ENCODE measurements at places on chromosomes 2 and 18.
A peak's percentile ranks its signal among the peaks of the same experiment; 100 is the strongest.

DNA sequence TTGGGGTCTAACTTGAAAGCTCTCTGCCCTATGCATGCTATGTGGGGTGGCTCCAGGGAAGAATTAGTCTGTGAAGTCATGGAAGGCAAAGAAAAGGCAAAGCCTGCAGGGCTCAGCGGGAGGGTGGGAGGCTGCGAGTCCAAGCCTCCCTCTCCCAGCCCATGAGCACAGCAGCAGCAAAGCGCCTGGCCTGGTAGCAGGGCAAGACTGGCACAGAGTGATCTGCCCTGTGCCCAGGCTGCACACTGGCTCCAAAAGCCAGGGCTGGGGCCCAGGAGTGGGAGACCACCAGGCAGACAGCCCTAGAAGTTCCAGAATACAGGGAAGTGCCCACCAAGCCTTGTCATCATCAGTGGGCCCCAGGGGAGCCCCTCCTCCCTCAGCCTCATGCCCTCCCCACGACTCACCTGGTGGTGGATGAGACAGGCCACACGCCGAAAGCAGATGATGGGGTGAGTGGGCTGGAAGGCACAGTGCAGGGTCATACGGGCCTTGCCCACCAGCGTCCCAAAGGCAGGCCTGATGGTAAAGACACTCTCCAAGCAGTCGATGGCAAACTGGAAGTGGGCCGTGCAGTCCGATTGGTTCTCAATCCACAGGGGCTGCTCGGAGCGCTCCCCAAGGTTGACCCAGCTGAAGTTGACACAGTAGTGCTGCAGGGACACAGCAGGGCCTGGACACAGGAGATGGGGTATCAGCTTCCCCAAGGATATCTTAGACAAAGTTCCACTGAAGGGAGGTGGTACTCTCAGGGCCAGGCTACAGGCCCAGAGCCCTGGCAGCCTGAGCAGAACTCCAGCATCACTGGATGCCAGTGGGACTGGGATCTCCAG lies 12.1 kb downstream of the CFAP65 start:
- DNase-seq, result no peak

DNA sequence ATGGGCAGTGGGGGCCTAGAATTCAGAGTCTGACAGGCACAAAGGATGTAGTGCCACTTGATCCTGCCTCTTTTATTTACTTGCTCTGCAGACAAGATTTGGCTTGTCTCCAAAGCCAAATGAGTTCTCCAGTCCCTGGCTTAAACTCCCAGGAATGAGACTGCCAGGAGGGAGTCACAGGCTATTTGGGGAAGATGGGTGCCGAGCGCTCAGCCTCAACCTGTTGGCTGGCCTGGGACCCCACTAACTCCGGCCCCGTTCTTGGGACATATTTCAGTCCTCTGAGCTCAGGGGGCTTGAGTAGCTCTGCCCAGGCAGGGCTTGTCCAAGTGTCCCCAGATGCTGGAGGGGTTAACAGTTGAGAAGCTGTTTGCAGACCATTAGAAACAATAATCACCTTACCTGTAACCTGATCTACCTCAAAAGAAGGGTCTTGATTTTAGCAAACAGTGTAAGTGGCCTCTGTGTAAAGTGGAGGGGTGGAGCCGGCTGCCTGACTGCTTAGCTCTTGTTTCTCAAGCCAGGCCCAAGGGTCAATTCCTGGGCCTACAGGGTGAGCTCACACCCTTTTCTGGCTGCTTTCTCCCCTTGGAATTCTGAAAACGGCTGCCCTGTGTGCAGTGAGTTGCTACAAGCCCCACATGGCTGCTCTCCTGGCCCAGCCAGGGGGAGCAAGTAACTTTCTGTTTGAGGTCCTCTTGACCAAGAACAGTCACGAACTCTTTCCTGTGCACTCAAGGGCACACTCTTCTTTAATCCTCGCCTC lies 27.1 kb upstream of the FZD5 start:
- no peak for DNase-seq

GRCh38 chr2:221402072-221402471 lies 170.0 kb downstream of the EPHA4 start:
- no peak for DNase-seq

GRCh38 chr2:120535081-120535480 lies 189.1 kb downstream of the INHBB start:
- no peak for DNase-seq

- no peak for DNase-seq
Observed at GRCh38 chr2:151782378-151783132, 45.7 kb downstream of the ARL5A start.

- no peak for DNase-seq
Observed at GRCh38 chr18:78410094-78410786, 569.4 kb upstream of the SALL3 start.

DNA sequence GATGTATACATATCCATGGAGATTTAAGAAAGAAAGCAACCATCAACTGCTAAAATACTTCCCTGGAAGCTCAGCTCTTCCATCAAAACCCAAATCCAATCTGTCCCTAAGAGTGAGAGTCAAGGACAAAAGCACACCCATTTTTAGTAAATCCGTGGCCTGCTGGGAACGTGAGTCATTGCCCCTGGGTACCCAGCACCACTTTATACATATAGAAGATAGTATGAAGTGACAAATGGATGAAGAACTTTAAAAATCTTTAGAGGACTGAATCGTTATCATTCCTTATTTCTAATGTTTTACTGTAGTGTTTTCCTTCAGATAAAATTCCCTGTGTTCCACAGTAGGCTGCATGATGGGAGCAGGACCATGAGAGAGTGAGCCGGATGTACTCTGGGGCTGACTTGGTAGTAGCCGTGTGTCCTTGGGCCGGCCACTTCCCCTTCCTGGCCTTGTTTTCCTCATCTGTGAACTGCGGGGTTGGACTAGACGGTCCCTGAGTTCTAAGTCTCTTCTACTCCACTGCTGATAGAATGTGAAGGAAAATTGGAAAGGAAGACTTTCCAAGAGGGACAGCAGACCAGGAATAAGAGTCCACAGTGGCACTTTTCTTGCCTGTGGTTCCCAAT lies 28.5 kb upstream of the CEP68 start:
- no peak for DNase-seq

- no peak for DNase-seq
Observed at GRCh38 chr2:54712516-54712915, 10.9 kb upstream of the EML6 start.

DNA sequence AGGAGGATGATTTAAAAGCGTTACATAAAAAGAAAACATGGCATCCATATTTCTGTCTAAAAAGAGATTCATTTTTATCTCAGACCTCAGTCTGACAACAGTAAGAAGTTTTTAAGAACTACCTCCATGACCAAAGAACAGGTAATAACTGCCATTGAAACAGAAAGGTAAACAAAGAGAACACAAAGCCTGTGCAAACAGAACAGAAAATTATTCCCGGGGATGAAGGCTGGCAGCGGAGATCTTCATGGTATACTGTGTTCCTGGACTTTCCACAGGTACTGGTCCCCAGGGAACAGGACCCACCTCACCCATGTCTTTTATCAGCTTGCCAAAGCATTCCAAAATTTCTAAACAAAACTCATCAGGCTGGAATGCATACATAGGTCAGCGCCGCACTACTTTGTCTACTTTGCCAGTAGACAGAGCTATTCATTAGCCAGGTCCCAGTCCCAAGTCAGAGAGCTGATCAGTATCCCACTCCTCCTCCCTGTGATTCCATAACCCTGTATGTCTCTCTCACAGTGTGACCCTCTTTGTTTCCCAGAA lies 277.3 kb downstream of the MBD2 start:
- no peak for DNase-seq

DNA sequence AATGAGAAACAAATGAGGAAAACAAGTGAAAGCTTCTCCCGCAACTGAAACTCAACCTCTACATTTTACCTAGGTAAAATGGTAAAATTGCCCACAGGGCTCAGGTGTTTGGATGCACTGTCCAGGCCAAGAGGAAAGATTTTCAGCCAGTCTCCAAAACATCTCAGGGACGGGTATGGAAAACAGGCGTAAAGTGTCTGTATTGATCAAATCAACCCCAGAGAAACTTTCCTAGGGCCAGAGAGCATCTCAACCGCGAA lies 361 bp upstream of the HAT1 start:
- no peak for DNase-seq

DNA sequence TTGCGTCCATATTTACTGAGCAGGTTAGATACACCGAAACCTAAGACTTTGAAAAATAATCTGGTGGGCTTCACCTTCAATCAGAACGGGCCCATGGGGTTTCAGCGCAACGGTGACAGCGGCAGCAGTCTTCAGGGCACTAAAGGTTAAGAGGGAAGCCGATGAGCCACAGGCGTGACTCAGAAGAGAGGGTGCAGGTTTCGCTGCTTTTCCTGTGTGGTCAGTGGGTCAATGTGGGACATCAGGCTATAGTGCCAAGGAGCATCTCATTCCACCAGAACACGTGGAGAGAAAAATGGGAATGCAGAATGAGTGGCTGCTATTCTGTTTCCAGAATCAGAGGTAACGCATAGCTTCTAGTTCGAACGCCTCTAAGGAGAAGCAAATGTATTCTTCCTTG lies 8.9 kb downstream of the PTGR3 start:
- DNase-seq, result no peak

GRCh38 chr2:5798084-5798483 lies 105.9 kb downstream of the SOX11 start:
- DNase-seq, result no peak

DNA sequence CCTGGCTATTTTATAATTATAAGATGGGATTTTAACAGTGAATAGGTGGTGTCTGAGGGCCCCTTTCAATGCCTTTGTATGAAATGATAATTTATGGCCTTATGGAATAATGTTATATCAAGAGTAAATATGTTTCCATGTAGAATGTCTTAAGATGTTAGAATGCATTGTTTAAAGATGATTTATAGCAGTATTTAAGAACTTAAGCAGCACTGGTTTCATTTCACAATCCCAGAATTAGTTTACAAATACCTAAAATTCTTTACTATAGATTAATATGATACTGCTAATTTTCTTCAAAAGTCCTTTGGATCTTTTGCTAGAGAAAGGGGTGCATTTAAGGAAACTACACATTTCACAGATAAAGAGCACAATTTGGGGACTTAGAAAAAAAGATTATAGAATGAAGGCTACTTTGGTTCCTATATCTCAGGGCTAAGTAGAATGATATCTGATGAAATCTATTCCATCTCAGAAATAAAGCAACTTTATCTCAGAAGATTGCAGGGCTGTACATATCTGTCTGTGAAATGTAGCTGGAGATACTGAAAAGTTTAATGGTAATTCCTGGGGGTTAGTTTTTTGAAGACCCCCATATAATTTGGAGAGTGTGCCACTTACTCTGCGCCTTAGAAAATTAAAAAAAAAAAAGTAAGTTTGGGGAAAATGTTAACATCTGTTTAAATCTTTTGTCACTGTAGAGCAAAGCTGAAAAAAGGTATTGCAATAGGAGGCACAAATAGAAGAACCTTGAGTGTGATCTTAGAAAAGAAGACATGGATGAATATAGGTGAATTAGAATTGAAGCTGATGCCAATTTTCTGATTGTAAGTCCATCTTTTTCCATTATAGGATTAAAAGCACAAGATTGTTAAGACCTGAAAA lies 123.4 kb downstream of the GULP1 start:
- no peak for DNase-seq

- DNase-seq, result no peak
Observed at GRCh38 chr2:10398496-10398895, 49.6 kb downstream of the ODC1 start.

DNA sequence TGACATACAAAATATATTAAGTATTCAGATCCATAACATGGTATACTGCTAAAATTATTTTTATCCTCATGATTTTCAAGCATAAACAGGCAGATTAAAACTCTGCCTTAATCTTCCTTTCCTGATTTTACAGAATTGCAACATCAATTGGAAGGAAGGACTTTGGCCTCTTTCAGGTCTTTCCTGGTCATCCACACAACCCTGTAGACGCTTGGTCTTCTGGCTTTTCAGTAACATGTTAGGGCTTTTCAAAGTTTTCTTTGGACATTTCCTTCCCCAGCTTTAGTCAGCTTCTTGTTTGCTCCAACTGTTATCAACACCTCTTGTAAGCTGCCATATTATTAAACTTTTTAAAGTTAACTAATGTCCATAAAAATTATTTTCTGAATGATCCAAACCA lies 1364.9 kb upstream of the NRXN1 start:
- DNase-seq, result no peak

DNA sequence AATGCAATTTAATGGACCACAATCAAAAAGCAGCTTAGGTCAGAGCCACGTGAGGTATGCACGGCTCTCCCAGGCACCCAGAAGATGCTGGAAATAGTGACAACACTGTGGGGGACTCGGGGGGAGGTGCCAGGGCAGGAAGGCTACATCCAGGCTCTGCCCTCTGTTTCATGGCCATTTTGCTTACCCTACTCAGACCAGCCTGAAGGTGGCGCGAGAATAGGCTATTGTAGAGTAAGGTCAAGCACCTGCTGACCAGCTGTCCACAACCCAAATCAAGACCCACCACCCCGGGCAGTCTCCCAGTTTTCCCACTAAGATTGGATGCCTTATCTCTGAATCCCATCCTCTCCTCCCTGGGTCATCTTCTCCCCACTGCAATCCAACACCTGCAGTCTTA lies 115.7 kb downstream of the VIT start:
- no peak for DNase-seq

GRCh38 chr2:10307561-10308156 lies 5.0 kb downstream of the HPCAL1 start:
- no peak for DNase-seq

GRCh38 chr2:62458206-62458641 lies 47.8 kb downstream of the TMEM17 start:
- no peak for DNase-seq

DNA sequence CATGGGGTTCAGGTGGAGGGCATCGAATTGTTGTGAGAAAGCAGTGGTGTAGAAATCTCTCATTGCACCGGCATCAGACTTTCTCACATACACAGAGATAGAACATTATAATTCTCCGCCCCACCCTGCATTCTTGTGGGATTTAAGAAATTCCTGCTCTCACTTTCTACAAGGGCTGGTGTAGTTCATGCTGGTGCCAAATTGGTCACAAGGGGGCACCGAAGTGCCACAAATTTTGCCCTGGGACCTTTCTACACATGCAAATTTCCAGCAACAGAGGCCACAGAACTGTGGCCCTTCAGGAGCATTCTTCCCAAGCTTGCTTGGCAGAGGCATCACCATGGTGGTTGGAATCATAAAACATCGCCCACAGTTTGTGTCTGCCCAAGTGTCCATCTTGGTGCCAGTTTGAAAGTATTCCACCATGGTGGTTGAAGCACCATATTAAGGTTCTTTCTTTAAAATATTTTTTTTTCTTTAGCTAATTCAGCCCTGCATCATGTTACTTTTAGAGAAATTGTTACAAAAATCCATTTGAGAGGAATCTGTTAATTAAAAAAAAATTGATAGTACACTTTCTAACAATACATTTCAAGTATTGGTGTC lies 521.2 kb upstream of the FANCL start:
- peak; percentile 5 for DNase-seq

GRCh38 chr2:152354909-152355308 lies 19.9 kb downstream of the FMNL2 start:
- no peak for DNase-seq

- DNase-seq, result no peak
Observed at GRCh38 chr2:188720811-188721605, 253.2 kb upstream of the COL3A1 start.

GRCh38 chr2:232970051-232970450 lies 43.0 kb downstream of the NGEF start:
- no peak for DNase-seq
